ENCODE measurements at places on chromosomes 4 and X. TPM values are rescaled to one million over a fixed set of nuclear protein-coding genes. Genes with fewer than 3 reads are reported as not detected.

LARP7 gene
- total RNA-seq, result 62.0 TPM

MAGEA1 gene
- total RNA-seq, result not detected

HSFX1 gene
- total RNA-seq, result 3.0 TPM

USP26 gene
- total RNA-seq, result not detected

HELT gene
- total RNA-seq, result not detected

PFKFB1 gene
- 0.19 TPM for total RNA-seq

RPL9 gene
- total RNA-seq, result 763 TPM

GPR82 gene
- total RNA-seq, result 0.19 TPM

MAGEB17 gene
- not detected for total RNA-seq

PDHA2 gene
- not detected for total RNA-seq

UGT8 gene
- not detected for total RNA-seq

FGF13 gene
- 1.7 TPM for total RNA-seq

- DNase-seq, result no peak
Measured at GRCh38 chr4:26030260-26030667, 116.2 kb downstream of the SMIM20 start.

GRCh38 chrX:33204889-33205288 is 6.5 kb downstream of the DMD start:
- DNase-seq, result no peak

GRCh38 chr4:182616476-182616875 is 300.7 kb downstream of the DCTD start:
- no peak for DNase-seq

DNA sequence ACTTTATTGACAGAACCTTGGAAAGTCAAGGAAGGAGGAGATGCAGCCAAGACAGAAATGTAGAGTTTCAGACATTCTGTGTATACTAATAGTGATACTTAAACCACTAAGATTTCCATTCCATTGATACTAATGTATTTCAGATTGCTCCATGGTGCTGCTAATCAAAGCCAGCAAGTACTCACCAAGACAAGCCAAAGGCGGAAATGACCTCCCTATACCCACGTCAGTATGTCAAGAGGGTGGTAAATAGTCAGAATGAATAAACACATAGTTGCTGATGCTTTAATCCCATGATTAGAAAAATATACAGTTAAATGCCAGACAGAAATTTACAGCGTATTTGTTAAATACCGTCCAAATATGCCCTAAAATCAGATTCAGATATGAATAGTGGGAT is 417.8 kb upstream of the INTU start:
- no peak for DNase-seq

GRCh38 chrX:152632445-152633097 is 5.1 kb upstream of the GABRQ start:
- DNase-seq, result peak; percentile 18

- no peak for DNase-seq
Measured at GRCh38 chr4:110898290-110898689, 275.4 kb upstream of the PITX2 start.

GRCh38 chr4:176549161-176549865 is 229.5 kb downstream of the SPCS3 start:
- no peak for DNase-seq

DNA sequence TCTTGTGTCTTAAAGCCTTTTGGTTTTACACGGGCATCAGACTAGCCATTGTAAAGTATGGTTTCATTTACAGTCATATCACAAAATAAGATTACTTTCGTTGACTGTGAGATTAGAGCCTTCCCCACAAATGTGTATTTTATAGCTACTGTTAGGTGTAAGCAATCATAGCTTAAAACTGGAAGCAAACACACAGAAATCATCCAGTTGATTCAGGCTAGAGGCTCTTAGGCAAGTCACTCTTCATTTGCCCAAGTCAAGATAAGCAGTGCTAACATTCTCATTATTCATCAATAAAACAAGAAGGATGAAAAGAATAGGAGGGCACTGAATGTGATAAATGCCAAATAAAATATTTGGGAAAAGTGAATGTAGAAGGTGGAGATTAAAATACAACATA is 448.7 kb upstream of the FAM241A start:
- no peak for DNase-seq

- no peak for DNase-seq
Measured at GRCh38 chr4:168241953-168242352, 76.6 kb downstream of the DDX60 start.

GRCh38 chr4:174380699-174381439 is 97.2 kb downstream of the CEP44 start:
- no peak for DNase-seq

DNA sequence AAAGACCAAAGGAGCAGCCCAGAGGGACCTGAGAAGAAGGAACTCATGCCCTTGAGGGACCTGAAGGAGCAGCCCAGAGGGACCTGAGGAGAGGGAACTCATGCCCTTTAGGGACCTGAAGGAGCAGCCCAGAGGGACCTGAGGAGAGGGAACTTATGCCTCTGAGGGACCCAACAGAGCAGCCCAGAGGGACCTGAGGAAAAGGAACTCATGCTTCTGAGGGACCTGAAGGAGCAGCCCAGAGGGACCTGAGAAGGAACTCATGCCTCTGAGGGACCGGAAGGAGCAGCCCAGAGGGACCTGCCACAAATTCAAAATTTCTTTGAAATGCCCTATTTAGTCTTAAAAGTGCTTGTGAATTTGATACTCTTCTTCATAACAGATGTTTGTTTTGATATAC is 48.5 kb upstream of the TMEM154 start:
- DNase-seq, result no peak

DNA sequence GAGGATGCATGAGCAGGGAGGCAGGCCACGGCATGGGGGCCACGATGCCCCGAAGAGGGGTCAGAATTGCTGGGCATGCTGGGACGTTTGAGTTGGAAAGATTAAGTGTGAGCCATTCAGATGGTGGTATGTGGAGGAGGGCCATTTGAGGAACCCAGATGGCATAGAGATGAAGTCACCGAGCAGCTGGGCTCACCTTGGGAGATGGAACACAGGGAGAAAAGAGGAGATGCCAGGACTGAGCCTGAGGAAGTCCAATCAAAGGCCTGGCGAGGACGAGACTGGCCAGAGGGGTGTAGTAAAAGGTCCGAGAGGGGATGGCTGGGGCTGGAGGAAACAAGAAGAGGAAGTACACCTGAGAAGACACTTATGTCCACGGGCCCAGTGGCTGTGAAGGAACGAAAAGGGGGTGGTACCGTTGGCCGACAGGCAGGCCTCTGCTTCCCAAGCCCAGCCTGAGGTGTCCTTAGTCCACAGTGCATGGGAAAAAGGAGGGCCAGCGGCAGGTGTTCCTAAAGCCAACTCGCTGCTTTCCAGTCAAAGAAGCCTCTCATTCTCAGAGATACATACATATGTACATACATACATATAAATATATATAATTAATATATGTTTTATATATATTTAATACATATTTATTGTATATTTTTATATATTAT is 54.6 kb upstream of the CLCN4 start:
- no peak for DNase-seq

DNA sequence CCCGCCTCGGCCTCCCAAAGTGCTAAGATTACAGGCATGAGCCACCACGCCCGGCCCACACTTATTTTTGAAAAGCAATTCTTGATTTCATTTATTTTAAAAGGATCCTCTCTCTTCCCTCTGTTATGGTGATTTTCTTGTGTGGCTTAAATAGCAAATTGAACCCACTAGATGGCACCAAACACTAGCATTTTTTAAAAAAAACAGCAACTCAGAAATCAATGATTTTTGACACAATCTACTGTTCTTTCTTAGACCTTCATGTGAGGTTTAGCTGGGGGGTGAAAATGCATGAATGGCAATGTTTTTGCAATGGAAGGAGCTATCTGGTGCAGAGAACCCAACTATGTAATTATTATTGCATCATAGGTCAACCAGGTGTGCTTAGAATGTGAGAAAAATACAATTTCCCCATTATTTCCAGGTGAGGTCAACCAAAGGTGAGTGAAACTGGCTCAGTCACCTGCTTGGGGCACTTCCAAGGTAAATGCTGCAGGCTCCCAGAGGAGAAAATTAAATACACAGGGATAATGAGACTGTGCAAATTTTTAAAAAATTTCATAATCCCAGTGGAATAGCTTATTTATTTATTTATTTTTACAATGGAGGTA is 226.7 kb upstream of the PRKX start:
- DNase-seq, result no peak

DNA sequence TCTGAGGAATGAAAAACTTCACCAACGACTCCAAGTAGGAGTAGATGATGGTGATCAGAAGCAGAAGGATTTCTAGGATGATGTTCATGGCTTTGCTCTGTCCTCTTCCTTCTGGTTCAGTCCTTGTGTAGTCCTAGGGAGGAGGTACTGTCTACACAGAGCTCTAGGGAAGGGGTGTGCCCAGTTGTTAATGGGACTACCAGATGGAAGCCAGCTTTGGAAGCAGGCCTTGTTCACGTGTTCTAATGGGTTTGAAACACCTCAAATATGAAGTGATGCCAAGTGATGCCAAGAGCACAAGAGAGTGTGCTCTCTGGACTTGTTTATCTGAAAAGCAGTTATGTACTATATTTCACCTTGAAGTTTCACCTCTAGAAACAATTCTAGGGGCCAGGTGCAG is at the start of gene HSD17B13:
Gene HSD17B13, minus strand, starts transcription at position 129 of the 400 bp plus-strand sequence. Its CDS starts 41 bp downstream, at position 88.
- DNase-seq, result no peak

- no peak for DNase-seq
Measured at GRCh38 chr4:16687845-16688244, 210.6 kb downstream of the LDB2 start.

GRCh38 chr4:106796876-106797275 is 239.2 kb downstream of the DKK2 start:
- DNase-seq, result no peak

- DNase-seq, result no peak
Measured at GRCh38 chrX:38205039-38205438, 15.6 kb downstream of the SRPX start.

DNA sequence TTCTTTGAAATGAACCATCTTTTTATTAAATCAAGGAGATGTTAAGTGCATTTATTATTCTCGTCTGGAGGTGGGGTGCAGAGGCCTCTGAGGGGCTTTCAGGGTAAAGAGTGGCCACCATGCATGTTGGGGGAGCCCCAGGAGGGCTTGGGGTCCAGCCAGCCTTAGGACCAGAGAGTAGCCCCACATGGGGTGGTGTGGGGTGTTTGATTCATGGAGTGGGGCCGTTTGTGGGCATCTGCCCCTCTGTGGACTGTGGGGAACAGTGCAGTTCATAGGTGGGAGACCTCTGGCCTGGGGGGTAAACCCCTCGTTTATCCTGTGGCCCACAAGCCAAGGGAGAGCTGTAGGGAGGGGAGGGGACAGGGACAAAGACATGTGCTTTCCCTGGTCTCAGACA is 26.9 kb downstream of the HTRA3 start:
- DNase-seq, result no peak

GRCh38 chr4:137694138-137694537 is 161.8 kb upstream of the PCDH18 start:
- peak; percentile 37 for DNase-seq

GRCh38 chr4:139619644-139620043 is 46.0 kb upstream of the MGST2 start:
- no peak for DNase-seq

GRCh38 chrX:39848243-39848642 is 249.5 kb downstream of the BCOR start:
- no peak for DNase-seq

GRCh38 chrX:71178908-71179307 is 34.3 kb downstream of the NLGN3 start:
- DNase-seq, result no peak

DNA sequence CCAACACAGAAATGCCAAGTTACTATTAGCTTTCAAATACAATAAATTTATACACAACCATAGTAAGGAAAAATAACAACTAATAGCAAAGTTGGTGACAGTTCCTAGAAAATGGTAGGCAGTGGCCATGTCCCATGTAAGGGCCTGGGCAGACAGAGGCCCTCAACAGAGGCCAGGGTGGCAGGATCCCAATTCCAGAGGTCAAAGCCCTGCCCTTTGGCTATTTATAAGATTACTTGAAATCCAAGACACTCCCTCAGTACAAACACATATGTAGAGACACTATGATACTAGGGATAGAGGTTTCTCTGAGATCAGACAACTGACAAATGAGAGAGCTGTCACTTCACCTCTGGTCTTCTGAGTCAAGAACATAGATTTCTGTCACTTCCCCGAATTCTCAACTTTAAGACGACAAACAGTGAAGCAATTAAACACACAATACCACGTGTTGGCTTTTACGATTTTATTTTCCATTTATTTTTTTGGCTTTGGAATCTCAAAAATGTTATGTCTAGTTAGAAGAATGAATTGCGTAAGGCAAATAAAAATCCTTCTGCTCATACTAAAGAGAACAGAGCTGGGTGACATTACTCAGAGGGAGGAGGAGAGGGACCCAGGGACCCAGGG is 16.3 kb upstream of the MAOB start:
- DNase-seq, result no peak

DNA sequence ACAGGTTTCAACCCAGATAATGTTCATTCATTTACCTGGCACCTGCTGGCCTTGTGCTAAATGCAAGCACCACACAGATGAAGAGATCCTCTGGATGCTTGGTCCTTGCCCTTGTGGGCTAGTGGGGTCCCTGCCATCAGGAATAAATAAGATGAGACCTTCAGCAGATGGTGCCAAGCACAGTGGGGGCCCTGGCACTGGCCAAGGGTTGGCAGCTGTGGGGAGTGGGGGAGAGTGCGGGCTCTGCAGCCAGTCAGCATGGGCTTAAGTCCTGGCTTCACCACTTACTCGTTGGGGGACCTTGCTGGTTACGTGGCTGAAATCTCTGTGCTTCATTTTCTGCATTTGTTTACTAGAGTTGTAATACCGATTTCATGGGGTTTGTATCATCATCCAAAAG is 6.9 kb downstream of the LAP3 start:
- DNase-seq, result no peak

DNA sequence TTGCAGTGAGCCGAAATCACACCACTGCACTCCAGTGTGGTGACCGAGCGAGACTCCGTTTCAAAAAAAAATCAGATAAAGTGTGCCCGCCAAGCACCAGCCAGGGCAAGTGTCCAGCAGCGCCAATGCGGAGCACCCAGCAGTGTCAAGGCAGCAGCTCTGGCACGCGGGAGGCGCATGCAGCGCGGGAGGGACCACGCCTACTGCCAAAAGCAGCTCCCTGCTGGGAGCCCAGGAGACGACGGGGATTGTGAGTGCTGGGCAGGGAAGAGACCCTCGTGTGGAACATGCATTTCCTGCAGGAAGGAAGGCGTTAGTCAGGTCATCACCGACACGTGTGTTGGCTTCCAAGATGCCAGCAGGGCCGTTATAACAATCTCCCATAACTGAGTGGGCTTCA is 10.4 kb downstream of the FAM53A start:
- no peak for DNase-seq

GRCh38 chrX:40663880-40664630 is 16.7 kb upstream of the CXorf38 start:
- DNase-seq, result no peak

DNA sequence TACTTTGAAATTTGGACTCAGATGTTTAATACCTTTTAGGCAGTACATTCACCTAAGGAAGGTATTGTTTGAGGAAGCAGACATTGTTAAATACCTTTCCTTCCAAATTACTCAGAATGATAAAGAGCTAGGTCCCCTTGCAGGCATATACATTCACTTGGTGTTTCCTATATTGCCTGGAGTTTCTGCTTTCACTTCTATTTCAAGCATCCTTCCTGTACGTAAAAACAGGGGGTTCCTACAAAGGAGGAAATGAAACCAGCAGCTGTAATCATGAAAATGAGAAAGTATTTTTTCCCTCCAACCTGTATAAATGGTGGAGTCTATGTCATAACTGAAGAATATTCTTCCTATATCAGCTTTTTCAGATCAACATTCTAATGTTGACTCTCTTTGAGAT is 90.4 kb upstream of the RASGEF1B start:
- no peak for DNase-seq

- DNase-seq, result no peak
Measured at GRCh38 chr4:95314573-95314972, 234.2 kb downstream of the UNC5C start.
